ENCODE measurements at places on chromosomes 13 and 19. TPM values are rescaled to one million over a fixed set of nuclear protein-coding genes. Genes with fewer than 3 reads are reported as not detected.

- DNase-seq: no peak
Observed at GRCh38 chr19:50794876-50795663, 4.9 kb downstream of the ACP4 start.

The FKRP gene
- 20.9 TPM for total RNA-seq

The MTUS2 gene
- total RNA-seq: 0.26 TPM

The EPSTI1 gene
- 21.1 TPM for total RNA-seq

- no peak for DNase-seq
Observed at GRCh38 chr13:40064154-40065097, 409.0 kb downstream of the COG6 start.

GRCh38 chr19:30394481-30395151 is 22.4 kb downstream of the ZNF536 start:
- no peak for DNase-seq

GRCh38 chr19:3149526-3150505 is 14.0 kb downstream of the GNA15 start:
- no peak for DNase-seq

The EDDM13 gene
- total RNA-seq: not detected

- no peak for DNase-seq
Observed at GRCh38 chr13:81473366-81473899, 1132.5 kb upstream of the SPRY2 start.

The ZNF541 gene
- 0.37 TPM for total RNA-seq

GRCh38 chr13:110485604-110486003 is 75.9 kb downstream of the RAB20 start:
- no peak for DNase-seq

- DNase-seq: no peak
Observed at GRCh38 chr13:44197791-44198770, 175.5 kb upstream of the SERP2 start.

DNA sequence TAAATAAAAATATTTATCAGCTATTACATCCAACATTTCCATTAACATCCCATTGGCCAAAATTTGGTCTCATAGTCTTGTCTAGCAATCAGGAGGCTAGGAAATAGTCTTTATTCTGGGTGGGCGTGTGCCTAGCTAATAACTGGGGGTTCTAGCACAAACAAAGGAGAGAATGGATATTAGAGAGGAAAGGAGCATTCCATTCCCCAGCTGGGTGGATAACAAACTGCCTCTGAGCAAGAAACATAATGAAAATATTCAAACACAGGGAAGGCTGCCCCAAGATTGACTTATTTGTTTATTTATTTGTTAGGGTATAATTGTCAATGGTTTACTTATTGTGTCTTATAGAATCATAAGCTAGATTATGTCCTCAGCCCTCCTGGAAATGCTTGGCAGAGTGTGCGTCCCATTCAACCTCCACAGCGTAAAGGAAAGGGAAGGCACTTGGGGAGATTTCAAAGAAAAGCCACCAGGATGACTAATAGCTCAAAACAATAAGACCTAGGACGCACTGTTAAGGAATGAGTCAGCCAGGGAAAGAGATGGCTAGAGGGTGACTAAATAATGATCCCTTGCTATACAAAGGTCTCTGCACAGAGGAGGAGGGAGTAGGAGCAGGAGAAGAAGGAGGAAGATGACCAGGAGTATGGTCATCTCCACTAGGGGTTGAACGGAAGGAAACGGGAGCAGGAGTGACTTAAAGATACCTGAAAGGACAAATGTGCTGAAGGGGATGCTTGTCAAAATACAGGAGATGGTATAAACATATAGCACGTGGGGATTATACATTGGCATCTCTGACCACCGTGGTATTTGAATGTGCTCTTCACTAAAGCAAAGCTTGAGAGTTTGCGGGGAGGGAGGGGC is 23.5 kb upstream of the USP12 start:
- DNase-seq: no peak

The IFNL1 gene
- not detected for total RNA-seq

GRCh38 chr13:100235311-100235901 is 146.5 kb downstream of the PCCA start:
- peak; percentile 51 for DNase-seq

DNA sequence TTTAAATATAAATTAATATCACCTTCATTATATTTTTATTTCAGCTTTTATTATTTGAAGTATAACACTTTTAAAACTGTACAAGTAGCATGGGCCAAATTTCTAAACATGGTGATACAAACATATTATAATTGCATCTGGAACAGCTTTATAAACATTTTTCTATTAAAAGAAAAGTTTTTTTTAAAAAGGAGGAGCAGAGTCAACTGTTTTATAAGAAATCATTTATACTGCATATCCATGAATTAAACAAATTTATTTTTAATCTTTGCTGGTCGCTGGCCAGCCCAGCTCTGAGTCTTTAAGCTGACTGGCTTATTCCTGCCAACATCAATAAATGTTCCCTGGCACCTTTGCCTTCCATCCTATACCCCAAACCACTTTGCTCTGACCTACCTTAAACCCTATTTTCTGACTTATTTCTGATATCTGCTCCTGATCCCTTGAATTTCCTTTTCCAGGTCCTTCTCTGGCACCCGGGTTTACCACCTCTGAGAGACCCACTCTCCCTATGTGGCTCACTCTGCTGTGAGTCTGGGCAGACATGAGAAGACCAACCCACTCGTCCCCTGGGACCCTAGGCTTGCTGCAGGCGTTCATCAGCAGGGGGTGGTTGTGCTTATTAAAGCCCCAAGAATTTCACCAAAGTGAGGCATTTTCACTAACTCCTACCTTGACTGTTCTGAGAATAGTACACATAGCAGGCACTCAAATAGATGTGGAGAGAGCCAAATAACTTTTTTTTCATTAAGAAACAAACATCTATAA is 220.3 kb downstream of the KLF12 start:
- DNase-seq: peak; percentile 10

GRCh38 chr13:27953676-27954405 is 15.3 kb downstream of the CDX2 start:
- DNase-seq: peak; percentile 83

- no peak for DNase-seq
Observed at GRCh38 chr13:27280009-27280656, 9.5 kb downstream of the RASL11A start.

- DNase-seq: no peak
Observed at GRCh38 chr19:48992581-48993174, 431 bp downstream of the GYS1 start.

GRCh38 chr19:19602713-19603324 is 15.7 kb downstream of the PBX4 start:
- DNase-seq: no peak

- no peak for DNase-seq
Observed at GRCh38 chr19:51599084-51599483, 28.0 kb downstream of the ZNF175 start.

DNA sequence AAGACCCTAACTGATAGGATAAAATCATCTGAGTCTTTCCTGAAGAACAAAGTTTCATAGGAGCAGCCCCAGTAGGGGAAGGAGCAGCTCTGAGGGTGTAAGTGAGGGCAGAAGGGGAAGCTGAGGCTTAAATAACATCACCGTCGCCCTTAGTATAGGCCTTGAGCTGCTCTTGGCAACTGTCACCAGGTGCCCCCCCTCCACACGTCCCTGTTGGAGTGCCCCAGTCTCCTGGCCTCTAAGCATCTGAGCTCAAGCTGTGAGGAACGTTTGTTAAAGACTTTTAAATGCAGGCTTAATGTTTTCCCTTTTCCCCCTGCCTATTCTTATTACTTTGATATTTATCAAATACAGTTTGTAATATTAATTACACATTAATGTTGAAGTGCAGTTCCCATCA is 170.6 kb downstream of the ZIC5 start:
- no peak for DNase-seq

DNA sequence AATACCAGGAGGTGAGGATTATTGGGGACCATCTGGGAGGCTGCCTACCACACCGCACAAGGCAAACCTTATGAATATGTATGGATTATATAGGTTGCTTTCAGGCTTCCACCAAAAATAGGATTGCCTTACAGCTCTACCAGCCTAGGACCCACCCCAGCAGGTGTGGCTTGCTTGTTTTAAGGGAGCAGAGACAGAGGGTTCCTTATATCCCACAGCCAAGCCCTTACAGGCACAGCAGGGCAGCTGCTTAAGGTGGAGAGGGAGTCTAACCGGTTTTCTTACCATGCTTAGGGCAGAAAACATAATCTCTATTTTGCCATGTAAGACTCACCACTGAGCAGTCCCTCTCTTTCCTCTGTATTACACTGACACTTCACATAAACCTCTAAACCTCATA is 16.1 kb upstream of the TTYH1 start:
- DNase-seq: no peak

DNA sequence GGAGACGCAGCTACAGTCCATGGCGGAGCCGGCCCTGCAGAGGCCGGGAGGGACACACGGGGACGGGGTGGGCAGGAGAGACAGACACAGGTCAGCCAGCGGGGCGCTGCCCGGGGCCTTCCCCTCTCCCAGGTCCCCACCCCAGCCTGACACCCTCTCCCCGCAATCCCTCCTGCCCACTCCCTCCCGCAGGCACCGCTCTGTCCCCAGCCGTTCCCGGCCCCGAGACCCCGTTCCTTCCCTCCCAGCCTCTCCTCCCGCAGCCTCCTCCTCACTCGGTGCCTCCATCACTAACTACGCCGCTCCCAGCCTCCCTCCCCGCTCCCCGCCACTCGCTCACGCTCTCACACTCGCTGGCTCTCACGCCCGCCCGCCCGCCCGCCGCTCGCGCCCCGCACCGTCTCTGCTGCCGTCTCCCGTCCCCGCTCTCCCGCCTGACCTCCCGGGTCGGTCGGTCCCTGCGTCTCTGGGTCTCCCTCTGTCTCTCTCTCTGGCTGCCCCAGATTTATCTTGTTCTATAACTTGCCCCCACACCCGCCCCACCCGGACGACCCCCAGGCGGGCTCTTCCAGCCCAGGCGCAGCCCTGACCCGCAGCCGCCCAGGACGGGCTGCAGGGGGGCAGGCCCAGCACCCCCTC is 15.2 kb downstream of the ERFL start:
- no peak for DNase-seq

The SGCG gene
- 2.1 TPM for total RNA-seq

GRCh38 chr13:50122455-50122854 is 107.2 kb downstream of the KCNRG start:
- DNase-seq: no peak

DNA sequence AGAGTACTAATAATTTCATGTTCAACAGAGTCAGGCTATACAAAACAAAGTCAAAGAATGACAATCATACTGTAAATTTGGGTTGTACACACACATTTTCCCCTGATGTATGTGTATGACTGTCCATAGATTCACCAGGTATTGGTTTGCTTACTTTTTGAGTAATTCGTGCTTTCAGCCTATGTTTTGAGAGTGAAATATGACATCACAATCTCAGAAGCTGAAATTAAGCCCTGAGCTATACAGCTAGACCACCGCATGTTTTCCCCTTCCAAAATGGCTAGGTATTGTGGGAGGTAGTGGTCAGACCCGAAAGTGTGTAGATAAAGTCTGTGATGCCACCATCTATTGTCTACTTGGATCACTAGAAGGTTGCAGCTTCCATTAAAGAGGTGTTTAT is 102.8 kb downstream of the KATNAL1 start:
- DNase-seq: no peak

GRCh38 chr13:35978607-35979316 is 152.4 kb downstream of the DCLK1 start:
- no peak for DNase-seq

The CGB8 gene
- not detected for total RNA-seq

GRCh38 chr13:108212886-108213285 is 2.5 kb downstream of the LIG4 start:
- DNase-seq: no peak
